Dorsolateral prefrontal cortex (tissue), 122 donors: ENCODE measurements at places on chromosomes 2 and 18.

DNA sequence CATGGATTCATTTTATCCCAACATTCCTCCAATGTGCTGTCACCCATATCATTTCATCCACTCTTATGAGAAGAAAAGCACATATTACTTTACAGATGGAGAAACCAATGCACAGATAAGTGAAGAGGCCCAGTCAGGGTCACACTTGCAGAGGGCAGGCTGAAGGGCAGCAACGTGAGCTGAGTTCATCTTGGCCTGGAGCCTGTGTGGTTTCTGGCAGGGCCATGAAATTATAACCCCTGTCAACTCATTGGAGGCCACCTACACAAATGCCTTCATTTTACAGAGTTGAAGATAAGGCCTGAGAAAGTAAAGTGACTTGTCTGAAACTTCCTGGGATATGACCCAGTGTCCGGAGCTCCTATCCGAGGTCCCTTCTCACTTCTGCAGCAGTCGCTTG, 88.4 kb upstream of the NRP2 start:
- DNase-seq, result no peak

- DNase-seq, result peak; percentile 59
Observed at GRCh38 chr2:25672494-25673299, 680 bp downstream of the DTNB start.

DNA sequence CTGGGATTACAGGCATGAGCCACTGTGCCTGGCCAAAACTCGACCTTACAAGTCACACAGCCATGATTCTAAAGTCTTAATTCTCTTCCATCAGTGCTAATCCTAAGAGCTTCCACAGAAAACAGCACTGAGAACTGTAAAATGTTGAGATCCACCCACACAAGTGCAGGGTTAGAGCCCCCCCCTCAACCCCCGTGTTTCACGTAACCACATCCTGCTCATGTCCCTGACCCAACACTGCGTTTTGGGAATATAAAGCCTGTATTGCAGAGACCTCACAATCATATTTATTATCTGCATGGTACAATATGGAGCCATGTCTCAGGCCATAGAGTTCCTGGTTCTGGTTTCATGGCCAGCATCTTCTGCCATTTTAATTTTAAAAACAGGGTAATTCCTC, 110.8 kb downstream of the GBX2 start:
- DNase-seq, result no peak

DNA sequence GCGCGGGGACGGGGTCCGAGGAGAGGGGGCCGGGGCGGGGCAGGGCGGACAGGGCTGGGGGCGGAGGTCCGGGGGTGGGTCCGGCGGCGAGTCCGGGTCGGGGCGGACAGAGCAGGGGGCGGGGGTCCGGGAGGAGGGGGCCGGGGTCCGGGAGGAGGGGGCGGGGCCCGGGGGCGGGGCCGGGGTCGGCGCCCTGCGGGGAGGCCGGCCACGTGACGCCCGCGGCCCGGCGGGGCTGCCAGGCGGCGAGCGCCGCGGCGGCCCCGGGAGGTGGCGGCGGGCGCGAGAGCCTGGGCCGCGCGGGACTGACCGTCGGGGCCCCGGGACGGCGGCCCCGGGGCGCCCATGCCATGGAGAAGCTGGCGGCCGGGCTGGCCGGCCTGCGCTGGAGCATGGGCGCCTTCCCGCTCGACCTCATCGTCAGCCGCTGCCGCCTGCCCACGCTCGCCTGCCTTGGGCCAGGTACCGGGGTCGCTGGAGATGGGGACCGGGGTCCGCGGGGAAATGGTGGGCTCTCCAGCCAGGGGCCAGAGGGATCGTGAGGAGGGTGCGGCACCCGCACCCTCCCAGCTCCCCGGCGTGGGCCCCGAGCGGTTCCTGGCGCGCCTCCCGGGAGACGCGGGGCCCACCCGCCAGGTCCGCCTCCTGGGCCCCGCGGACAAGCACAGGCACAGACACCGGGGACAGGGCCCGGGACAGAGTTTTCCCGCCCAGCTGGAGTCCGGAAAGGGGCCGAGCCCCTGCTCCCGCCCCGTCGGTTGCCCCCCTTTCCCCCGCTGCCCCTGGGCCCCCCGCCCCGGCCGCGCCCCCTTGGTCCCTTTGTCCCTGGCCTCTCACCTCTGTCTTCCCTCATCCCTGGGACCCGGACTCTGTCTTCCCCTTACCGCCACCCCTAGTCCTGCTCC, at the start of gene GAREM2:
Gene GAREM2, plus strand, starts transcription at position 218 of the 905 bp plus-strand sequence. Its CDS starts 133 bp downstream, at position 351.
- no peak for DNase-seq

DNA sequence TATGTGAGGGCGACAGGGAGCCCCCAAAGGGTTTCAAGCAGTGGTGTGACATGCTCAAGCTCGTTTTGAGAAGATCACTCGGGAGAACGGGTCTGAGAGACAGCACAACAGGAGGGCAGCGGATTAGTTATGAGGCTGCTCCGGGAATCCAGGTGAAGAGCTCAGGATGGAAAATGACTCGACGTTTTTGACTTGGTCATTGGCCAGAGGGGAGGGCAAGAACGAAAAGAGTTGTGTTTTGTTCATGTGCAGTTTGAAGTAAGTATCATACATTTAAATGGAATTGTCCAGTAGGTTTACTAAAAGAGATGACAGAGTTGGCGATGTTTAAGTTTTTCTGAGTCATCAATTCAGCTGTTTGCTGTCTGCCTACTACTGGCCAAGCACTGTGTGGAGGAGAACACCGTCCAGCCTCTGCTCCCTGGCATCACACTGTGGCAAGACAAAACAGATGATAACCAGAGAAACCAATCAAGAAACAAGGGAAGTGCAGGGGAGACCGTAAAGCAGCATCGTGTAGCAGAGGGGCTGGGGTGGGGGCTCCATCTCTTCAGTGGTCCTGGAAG, 25.3 kb upstream of the ANXA4 start:
- DNase-seq, result no peak

- no peak for DNase-seq
Observed at GRCh38 chr2:171985076-171985475, 14.7 kb upstream of the METAP1D start.

- DNase-seq, result no peak
Observed at GRCh38 chr18:49845629-49846360, 32.5 kb upstream of the ACAA2 start.

DNA sequence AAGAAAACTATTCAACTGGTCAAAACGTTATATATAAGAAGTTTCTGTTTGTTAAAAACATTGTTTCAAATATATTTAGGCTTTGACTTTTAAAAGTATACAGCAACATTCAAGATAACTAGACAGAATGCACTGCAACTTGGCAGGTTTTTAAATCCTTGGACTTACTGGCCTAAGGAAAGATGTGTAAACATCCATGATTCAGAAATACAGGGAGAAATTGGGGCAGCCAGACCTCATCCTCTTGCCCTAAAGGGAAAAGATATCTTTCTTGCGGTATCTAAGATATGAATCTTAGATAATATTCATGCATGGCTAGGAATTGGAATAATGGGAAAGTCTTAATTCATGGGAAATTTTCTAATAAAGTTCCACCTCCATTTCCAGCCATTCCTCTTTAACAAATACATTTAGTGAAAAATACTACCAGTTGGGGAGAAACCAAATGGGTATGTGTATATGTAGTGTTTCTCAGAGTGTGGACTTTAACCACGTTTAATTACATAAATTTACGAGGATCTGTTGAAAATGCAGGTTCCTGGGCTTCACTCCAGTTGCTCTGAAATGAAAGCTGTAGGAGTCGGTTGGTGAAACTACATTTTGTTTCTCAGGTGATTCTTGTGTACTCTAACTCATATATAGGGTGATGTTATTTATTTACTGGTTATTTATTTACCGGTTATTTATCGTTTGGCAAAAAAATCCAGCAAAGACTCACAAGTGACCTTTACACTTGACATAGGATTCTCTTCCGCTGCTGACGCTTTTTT, 587 bp upstream of the TANK start:
- no peak for DNase-seq

DNA sequence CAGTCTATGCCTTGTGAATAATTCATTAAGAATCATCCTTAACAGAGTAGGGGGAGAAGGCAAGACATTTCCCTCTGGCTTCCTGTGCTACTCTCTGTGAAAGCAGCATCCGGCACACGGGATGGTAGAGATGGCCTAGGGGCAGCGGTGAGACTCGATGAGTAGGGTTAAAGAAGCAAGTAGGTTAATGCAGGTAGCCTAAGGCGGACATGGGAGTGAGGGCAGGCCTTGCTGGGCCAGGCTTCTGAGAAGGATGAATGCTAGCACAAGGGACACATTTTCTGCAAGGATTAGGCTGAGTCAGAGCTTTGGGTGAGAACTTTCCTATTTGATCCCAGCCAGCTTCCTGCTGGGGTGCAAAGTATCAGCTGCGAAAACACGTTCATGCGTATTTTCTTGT, 80.8 kb downstream of the NXPH2 start:
- DNase-seq, result no peak

- no peak for DNase-seq
Observed at GRCh38 chr2:21257621-21258020, 133.9 kb downstream of the TDRD15 start.

DNA sequence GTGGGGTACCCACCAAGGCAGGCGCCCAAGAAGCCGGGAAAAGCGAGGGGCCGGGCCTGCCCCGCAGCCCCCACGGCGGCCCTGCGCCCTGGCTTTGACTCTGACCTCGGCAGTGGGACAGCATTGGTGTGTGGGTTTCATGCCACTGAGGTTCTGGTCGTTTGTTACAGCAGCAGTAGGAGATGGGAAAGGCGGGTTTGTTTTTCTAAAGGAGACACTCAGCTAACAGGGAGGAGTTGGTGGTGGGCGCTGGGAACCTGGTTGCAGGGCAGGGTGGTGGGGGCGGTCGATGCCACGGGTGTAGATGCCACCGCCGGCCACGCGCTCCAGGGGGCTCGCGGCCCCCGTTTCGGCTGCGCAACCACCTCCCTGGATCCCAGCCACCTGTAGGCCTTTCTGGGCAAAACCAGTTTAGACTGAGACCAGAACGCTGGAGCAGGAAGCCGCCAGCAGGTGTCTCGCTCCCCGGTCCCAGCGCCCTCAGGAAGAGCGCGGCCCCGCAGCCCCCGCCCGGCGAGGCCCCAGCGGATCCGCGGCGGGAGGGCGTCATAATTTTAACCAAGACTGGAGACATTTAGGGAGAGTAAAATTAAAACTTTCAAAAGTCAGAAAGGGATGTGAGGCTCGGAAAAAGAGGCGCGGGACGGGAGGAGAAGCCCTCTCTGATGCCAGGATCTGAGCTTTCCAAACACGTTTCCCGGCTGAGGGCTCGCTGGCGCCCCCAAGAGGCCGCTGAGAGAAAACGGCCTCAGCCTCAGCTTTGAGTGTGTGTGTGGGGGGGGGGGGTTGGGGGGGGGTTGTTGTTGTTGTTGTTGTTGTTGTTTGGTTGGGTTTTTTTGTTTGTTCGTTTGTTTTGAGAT, 17.4 kb downstream of the CIDEA start:
- DNase-seq, result peak; percentile 56

DNA sequence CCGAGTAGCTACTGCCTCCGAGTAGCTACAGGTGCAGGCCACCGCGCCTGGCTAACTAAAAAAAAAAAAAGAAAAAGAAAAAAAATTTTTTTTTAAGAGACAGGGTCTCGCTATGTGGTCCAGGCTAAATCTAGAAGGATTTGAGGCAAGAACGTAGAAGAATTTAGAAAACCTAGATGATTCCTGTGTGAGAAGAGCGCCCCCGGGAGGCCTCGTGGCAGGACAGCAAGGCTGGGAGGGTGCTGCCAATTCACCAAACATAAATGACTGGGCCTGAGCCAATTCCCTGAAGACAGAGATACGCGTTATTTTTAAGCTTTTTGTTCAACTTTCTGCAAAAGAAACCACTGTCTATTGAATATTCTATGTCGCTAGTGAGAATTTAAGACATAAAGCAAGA, 90.1 kb upstream of the TGFA start:
- no peak for DNase-seq

DNA sequence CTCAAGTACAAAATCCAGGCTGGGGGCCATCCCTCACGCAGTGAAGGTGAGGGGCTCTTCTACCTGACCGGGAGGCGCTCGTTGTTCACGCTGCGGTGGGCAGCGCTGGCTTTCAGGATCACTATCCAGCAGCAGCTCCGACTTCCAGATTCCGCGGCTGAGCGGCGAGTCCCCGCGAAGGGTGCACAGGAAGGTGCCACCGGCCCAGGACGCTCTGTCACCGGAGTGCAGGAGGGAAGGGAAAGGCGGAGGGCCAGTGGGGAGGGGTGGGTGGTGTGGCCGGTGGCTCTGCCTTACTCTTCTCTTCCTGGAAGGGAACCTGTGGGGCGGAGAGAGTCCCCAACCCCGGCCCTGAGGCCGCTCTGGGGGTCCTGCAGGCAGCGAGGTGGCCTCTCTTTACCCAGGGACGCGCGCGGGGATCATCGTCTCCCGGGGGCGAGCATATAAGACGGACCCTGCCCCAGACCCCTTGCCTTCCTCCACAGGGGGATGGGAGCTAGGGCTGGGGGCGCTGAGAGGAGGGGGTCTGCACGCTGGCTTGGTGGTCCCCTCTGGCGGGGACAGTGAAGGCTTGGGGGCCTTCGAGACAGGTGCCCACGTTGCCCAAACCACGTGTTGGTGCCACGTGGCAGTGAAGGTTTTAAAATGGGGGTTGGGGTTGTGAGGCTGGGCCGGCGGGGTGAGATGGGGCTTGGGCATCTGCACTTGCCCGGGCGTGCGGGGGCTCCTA, 26.9 kb upstream of the HS6ST1 start:
- no peak for DNase-seq

DNA sequence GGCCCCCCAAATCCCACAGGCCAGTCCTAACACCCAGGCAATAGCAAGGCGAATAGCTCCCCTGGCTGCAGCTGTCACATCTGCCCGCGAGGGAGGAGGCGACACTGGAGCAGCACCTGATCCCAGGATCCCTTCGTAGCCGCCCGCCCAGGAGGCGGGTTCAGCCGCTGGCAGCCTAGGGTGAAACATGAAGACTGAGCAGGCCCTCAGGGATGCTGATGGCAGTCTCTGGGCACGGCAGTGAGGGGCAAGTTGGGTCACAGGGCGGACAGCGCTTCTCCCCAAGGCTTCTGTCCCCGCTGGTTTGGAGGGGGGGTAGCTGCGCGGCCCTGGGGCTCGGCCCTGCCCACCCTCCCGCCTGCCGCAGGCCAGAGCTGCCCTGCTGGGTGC, 1.9 kb downstream of the DNMT3A start:
- no peak for DNase-seq

- DNase-seq, result no peak
Observed at GRCh38 chr2:64234785-64235184, 90.6 kb upstream of the PELI1 start.

- peak; percentile 25 for DNase-seq
Observed at GRCh38 chr2:165864296-165864695, 70.2 kb upstream of the GALNT3 start.

DNA sequence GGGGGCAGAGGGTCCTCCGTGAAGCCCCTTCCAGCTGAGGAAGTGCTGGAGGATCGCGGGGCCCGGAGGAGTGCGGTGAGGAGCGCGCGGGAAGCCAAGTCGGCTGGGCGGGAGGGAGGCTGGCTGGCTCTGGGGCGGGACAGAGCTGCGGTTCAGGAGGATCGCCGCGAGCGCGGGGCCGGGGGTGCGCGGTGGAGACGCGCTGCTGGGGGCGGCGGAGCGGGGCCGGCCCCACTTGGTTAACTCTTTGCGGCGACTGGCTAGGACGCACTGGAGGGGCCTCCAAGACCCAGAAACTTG, 464 bp downstream of the CYBRD1 start:
- no peak for DNase-seq

DNA sequence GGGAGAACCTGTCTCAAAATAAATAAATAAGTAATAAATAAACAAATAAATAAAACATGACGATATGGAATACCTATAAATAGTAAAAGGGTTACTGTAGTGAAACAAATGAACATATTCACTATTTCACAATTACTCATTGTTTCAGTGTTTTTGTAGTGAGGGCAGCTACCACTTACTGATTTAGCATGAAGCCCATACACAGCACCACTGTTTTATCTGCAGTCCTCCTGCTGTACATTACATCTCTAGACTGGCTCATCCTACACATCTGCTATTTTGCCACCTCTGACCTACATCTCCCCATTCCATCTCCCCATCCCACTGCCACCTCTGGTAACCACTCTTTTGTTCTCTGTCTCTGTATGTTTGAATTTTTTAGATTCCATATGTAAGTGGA, 332.7 kb upstream of the SMIM21 start:
- no peak for DNase-seq
